Stimulated activated CD4-positive, alpha-beta T cell treated with anti-CD3 and anti-CD28 coated beads, Interleukin-15, amount 100 ng/mL, for 24 hours (primary cell): ENCODE measurements at places on chromosomes 5 and 9.

DNA sequence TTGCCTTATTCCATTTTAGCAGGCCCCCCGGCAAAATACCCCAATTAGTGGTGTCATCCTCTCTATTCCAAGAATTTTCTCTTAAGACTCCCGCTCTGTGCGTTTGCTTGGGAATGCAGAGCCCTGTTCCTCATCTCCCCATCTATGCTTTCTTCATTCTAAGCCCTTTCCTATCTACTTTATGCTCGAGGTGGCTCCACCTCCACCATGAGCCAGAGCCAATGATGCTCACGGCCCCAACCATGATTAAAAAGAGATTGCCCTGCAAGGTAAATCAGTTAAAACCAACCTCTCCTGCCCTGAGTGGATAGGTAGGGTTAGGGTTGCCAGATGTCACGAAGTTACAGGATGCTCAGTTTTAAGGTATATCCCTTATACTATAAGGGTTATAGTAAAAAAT is 677 bp upstream of the TXNDC15 start:
- DNase-seq = peak; percentile 27

DNA sequence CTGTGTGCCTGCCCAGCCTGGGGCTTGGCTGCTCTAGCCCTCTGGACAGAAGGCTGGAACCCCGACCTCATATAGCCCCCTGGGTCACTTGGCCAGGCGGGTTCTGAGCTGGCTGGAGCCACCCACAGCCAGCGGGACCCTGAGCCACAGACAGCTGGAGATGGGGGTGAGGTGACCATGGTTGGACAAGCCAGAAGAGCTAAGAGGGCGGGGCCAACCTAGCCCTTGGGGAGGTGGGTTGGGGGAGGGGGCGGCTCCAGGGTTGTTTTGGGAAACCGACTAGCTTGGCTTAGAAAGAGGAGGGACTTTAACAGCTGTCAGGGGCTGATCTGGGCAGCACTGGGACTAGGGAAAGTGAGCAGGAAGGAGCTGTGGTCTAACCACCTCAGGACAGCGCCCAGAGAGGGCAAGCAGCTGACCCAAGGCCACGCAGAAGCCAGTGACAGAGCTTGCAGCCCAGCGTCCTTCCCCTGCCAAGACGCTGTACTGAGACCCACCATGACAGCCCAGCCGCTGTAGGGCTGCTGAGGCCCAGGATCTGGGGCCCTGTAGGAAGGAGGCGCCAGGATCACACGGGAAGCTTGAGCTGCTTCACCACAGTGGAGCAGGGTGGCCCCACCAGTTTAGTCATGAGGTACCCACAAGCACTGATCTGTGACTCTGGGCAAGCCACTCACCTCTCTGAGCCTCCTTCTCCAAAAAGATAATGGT is 2.2 kb downstream of the AIF1L start:
- DNase-seq = no peak

- no peak for DNase-seq
These were observed 1011.3 kb upstream of the C9orf72 start for GRCh38 chr9:28584542-28584941.

GRCh38 chr5:51651889-51652288 is 268.6 kb downstream of the ISL1 start:
- no peak for DNase-seq

DNA sequence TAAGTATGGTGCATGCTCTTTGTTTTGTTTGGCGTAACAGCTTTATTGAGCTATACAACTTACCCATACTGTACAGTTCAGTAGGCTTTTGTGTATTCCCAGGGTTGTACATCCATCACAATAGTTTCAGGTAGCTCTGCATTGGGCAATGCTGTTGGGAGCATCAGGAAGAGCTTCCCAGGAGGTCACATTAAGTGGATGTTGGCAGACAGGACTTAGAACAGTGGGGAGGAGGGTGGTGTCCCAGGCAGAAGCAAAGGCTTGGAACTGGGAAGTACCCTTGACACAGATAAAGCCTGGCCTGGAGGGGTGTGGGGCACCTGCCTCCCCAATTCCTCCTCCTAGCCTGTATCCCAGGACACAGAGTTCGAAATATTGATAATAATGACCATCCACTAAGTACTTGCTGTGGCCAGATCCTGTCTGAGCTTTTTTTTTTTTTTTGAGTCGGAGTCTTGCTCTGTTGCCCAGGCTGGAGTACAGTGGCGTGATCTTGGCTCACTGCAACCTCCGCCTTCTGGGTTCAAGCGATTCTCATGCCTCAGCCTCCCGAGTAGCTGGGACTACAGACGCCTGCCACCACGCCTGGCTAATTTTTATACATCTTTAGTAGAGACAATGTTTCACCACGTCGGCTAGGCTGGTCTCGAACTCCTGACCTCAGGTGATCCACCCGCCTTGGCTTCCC is 1.3 kb downstream of the BBLN start:
- no peak for DNase-seq

- no peak for DNase-seq
These were observed 15.4 kb downstream of the CCDC69 start for GRCh38 chr5:151208481-151208914.

DNA sequence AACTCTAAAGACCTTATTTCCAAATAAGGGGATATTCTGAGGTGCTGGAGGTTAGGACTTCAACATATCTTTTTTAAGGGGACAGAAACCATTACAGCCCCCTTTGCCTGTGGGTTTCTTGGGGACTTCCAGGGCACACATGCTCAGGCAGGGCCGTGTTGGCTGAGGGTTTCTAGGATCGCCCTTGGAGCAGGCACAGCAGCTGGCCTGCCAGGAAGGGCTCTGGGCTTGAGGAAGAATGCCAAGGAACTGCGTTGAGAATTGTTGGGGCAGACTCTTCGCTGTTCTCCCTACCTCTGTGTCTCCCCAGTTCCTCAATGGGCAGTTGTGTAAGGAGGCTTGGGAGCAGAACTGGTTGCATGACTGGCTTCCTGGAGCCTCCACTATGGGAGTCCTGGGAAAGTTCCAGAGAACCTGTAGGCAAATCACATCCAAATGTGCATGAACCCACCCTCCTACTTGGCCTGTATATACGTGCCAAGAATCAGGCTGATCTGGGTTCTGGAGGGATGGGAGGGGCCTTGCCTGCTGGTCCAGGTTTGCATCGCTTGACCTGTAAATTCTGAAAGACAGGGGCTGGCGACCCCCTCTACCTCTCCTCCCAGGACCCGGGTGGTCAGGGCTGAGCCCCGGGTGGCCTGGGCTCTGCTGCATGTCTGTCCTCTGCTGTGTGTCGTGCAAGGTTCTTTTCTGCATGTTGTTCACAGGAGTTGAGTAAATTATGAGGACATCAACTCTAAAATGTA is 65.5 kb downstream of the HSPA4 start:
- no peak for DNase-seq

GRCh38 chr5:76983468-76983867 is 30.6 kb downstream of the CRHBP start:
- no peak for DNase-seq

DNA sequence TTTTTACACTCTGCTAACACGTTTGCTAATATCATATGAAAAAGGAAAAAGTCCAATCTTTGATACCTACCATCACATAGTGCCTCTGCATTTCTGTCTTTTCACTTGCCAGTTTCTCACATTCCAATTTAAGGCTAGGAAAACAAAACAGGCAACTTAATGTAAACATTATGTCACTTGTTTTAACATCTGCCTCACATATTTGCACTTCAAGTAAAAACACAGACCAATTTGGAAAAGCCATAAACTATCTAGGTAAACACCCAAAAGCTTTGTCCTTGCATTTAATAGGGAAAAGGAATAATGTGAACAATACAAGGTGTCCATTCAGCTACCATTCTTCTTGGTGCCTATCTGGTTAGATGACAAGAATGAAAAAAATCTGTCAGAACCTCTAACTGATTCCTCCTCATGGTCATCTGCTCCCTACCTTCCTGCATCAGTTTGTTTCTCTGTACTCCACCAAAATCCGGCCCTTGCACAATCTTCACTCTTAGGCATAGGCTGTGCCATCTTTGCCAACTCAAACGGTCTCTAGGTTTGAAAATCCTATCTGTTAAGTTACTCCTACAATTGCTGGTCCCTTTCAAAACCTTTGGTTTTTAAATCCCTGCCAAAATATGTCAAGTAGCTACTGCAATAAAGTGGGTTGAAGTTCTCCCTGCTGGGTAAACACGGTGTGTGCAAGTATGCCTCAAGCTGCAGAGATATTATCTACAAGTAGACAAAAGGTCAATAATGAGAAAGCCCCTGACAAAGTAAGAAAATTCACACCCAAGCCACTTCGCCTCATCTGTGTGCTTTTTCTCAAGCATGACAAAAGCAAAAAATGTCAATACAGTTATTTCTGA is 3.4 kb downstream of the TLE1 start:
- DNase-seq = no peak

DNA sequence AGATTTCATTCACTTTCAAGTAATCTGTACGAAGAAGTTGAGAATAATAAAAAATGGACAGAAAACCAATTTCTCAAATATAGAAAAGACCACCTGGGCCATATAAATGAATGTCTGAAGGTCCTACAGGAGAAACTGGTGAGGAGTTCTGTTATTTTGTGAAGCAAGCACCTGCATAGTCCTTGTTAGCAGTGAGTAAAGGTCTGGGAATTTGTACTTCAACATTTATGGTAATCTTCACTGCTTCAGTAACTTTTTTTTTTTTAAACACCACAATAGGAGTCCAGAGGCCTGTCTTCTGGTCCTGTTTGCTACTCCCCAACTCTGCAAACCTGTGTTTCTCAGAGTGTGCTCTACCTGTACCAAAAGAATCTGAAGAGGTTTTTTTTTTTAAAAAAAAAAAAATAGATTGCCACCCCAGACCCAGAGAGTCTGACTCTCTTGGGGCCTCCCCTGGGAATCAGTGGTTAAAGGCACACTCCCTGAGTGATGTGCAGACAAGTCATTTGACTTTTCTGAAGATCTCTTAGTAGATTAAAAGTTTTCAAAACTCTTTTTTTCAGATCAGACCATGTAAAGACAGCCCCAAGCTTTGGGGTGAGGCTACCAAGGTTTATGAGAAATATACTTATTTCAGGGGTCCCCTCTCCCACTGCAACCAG is 55.5 kb downstream of the FAM81B start:
- no peak for DNase-seq

DNA sequence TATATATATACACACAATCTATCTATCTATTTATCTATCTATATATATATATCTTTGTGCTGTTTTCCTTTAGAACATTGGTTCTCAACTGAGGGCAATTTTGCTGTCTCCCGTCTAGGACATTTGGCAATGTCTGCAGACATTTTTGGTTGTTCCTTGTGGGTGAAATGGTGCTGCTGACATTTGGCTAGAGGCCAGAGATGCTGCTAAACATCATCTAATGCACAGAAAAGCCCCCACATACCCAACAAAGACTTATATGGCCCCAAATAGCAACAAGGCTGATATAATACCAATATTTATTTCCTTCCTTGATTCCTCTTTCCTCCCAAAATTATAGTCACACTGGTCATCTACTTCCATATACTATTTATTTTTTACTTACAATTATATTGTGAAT is 197.5 kb downstream of the TRPM3 start:
- no peak for DNase-seq

DNA sequence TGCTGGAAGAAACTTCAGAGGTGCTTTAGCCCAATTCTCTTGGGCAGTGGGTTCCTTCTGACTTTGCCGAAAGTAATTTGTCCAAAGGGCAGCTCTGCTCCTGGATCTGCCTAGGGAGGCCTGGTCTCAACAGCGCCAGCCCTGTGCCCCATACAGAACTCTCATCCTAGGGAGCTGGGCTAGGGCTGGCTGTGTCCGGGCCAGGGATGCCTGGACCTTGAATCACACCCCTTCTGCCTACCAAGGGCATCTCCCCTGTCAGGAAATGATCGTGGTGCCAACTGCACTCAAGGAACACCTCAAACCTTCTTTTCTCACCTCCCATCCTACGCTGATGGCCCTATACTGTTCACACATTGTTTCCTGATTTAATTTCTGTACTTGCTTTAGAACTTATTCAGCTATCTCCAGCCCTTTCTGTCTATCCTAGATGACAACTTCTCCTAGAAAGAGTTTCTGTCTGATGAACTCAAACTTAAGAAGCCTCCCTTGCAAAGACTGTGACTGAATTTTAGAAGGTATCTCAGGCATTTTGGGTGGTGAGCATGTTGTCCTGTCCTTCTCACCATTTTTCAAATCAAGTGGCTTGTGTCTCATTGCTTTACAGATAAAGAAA is 37.4 kb upstream of the NFIB start:
- no peak for DNase-seq

GRCh38 chr9:91483189-91483691 is 59.6 kb upstream of the NFIL3 start:
- no peak for DNase-seq

DNA sequence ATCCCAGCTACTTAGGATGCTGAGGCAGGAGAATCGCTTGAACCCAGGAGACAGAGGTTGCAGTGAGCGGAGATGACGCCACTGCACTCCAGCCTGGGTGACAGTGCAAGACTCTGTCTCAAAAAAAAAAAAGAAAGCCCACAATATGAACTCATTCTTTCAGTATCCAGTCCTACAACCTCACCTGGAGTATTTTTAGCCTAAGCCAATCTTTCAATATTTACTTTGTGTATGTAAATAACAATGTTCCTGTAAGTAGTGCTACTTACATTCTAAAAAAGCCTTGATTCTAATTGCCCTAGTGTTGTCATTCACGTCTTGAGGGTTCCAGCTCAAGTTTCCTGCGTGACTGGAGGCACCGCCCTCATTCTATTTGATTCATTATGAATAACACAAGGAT is 62.0 kb downstream of the BHMT start:
- no peak for DNase-seq

DNA sequence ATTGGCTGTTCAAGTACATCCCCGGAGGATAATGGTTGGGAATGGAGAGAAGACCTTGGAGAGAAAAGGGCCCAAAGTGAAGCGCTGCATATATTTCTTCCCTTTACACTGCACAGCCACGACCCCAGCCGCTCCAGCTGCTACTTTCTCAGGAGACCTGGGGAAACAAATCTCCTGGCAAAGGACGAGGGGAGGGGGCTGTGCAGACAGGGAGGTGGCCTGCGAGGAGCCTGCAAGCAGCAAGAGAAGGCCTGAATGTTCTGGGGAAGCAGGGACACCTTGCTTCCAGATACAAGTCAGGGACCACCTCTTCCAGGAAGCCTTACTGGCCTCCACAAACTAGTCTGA is 739 bp upstream of the PDLIM4 start:
- no peak for DNase-seq

GRCh38 chr5:158601118-158601517 is 498.6 kb downstream of the EBF1 start:
- DNase-seq = no peak

- DNase-seq = no peak
These were observed 839.9 kb downstream of the MAT2B start for GRCh38 chr5:164345173-164345849.
